ENCODE measurements at places on chromosomes 2 and 18.

GRCh38 chr18:64134044-64134747, 14.7 kb downstream of the LINC00305 start:
- no peak for DNase-seq

- no peak for DNase-seq
Measured at GRCh38 chr2:157178874-157179273, 78.6 kb upstream of the GALNT5 start.

DNA sequence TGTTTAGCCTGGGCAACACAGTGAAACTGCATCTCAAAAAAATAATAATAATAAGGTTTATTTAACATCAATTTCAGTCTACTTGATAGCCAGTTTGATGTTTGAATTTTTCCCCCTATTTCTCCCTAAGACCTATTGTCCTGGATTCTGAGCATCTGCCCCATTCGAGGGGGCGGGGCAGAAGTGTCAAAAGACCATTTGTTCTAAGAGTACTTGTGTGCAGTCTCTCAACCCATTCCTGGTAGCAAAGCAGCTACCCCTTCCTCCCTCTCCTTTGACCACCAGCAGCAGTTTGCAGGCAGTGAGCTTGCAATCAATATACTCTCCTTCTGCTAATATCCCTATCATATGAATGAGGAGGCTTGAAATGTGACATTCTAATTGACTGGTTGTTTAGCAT, 71.9 kb downstream of the VWC2L start:
- no peak for DNase-seq

DNA sequence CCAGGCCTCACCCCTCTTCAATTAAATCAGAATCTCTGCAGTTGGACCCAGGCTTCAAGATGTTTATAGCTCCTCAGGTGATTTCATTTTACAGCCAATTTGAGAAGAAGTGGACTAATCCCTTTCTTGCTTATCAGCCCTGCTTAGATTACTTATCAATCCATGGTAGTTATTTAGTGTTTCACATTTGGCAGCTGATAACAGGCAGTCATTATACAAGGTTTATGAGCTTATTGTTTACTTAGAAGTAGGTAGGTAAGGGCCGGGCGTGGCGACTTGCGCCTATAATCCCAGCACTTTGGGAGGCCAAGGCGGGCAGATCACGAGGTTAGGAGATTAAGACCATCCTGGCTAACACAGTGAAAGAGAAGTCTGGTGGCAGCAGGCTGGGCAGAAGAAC, 237.5 kb downstream of the CTNNA2 start:
- DNase-seq: no peak

DNA sequence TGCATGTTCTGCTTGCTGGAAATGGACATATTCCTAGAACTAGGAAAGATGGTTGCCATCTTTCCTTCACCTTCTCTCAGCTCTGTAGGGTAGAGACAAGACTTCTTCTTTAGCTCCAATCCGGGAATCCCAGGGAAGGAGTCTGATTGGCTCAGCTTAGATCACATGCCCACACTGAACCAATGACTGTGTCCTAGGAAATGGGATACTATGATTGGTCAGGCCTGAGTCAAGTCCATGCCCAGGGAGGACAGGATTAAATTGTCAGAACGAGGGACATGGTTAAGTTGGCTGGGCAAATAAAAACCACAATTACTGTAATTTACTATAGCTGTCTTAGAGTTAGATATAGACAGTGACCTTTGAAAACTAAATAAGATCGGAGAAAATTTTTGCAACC, 31.4 kb downstream of the SEMA4F start:
- DNase-seq: no peak

DNA sequence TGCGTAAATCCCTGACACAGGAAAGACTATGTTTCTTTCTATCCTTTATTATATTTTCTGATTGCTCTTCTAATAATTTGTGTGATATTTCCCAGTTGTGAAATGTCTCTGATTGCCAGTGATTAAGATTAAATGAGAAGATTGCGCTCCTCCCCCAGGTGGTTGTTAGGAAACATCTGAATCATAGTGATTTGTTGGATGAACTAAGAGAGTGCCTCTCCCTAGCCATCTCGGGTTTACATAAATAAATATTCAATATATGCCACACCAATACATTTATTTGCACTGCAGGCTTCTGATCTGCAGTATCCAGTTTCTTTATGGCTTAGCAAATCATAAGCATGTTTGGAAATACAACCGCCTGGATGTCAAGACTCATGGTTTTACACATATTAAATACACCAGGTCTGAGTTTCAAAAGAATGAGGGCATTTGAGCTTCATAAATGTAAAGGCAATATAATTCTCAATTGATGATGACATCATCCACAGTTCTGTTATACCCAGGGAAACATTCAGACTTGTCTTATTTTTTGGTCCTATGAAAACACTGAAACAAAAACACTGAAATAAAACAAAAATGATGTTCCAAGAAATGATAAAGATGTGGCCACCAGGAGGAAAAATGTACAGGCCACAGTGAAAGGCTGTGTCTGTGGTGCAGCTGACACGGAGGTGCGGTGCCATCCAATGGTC, 826.7 kb upstream of the ACVR2A start:
- DNase-seq: no peak

GRCh38 chr2:55109219-55109891, 59.1 kb upstream of the RTN4 start:
- no peak for DNase-seq

GRCh38 chr2:137910641-137911040, 53.6 kb upstream of the HNMT start:
- DNase-seq: no peak

DNA sequence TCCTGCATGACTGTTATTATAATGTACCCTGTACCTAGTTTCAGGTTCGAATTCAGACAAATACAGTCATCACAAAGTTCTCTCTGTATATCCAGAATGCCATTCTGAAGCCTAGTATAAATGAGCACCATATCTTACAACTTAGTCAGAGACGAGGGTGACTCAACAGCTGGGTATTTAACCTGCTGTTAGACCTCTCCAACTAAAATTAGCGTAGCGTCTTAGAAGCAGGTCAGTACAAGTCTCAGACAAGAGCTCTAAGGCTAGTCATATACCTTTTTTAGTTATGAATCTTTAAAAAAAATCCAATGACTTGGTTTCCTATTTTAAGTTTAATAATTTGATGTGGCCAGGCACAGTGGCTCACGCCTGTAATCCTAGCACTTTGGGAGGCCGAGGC, 74.1 kb downstream of the CABYR start:
- no peak for DNase-seq

GRCh38 chr2:237858294-237859081, 935 bp upstream of the RAMP1 start:
- peak; percentile 87 for DNase-seq

DNA sequence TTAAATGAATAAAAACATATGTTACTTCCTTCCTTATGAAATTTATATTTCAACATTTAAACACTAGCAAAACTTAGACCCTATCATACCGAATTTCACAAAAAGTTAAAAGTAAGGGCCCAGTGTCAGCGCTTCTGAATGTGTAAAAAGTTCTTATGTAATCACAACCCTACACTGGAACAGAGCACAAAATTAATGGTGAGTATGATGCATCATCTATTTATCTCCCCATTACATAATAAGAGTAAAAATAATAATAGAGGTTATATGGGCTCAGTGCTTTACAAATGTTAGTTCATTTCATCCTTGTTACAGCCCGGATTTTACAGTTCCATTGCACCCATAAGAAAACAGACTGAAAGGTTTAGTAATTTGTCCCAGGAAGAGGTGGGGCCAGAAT, 144.9 kb upstream of the POU3F3 start:
- DNase-seq: no peak

DNA sequence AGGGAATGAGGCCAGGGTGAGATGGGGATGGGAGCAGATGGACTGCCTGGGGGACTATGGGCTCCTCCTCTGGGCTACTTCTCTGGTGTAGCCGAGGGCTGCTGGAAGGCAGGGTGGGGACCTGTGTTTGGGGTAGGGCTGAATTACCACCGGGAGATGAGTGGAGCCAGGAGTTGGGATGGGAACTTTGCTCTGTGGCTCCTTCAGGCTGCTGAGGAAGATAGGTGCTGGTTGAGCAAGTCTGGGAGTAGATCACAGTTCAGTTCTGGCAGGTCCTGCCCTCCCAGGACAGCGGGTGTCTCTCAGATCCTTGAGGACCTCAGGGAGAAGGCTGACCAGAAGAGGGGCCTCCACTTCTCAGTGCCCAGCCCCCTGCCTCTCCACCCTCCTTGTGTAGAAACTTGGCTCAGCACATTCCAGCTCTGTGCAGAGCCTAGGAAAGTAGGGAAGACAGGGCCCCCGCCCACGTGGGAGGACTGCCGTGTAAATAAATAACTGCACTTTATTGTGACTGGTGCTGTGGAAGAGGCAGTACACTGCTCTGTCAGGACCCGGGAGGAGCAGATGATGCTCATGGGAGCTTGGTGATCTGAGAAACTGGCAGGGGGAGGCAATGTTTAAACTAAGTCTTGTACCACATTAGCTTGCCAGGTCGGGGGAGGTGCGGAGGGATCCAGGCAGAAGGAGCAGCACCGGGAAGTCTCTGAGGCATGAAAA, 15.3 kb downstream of the TET3 start:
- DNase-seq: no peak

GRCh38 chr2:192424243-192424642, 229.5 kb upstream of the TMEFF2 start:
- no peak for DNase-seq

DNA sequence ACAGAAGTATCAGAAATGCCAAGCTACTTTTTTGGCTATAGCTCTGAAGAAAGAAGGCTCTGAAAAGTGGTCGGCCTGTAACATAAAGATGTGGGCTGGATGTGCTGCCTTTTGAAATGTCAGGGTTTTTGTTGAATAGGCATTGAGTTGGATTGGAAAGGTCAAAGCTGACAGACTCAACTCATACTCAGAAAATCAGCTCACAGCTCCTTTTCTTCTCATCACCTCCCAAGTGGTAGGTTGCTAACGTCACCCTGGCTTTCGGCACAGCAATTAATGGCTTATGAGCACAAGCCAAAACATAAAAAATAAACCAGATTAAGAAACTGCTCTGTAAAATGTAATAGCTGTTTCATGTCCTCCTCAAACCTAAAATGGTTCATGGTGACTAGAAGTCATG, 68.3 kb downstream of the KCNF1 start:
- no peak for DNase-seq

DNA sequence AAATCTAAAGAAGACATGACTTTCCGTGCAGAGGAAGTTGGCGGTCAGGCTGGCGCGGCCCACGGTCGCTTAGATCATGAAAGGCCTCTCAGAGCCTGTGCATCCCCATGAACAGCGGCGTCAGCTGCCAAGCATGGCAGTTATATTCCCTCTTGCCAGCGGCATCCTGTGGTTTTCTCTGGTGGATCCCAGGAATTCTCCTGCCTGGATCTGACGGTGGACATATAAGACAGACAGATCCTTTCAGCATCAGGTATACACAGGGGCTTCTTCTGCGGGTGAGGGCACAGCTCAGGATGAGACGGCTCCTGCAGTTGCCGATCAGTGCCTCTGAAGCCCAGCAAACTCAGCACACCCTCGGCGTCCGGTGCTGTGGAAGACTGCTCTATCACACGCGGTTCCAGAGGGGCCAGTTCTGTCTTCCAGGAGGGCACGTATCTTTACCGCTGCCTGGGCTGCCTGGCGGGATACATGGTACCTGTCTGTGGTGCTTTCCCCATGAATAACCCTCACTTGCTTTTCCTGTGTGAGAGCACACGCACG, 157.8 kb downstream of the LDLRAD4 start:
- DNase-seq: peak; percentile 24

DNA sequence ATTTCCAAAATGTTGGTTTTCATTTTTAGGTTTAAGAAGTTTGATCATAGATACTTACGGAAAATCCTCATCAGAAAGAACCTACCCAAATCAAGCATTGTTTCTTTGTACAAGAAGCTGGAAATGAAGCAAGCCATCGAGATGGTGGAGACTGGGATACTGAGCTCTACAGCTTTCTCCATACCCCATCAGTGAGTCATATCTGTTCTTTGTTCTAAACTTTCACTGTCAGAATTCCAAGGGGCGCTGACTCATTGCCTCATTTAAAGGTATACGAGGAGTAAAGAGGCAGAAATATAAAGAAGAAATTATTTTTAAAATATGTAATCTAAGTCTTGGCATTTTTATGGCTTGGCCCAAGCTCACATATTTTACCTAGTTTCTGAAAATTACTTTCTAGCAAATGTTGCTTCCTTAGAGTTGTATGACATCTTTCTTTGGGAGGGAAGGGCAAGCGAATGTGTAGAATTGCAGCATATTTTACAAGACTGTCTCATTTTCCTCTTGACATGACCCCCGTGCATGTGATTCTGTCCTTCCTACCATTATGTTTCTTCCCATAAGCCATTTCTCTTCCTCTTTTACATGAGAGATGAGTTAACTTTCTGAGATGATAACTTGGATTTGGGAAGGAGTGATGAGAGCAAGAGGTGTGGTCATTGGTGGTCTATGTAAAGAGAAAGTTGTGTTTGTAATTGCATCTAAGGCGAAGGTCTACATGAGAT, 41.2 kb downstream of the SLC9A4 start:
- no peak for DNase-seq

DNA sequence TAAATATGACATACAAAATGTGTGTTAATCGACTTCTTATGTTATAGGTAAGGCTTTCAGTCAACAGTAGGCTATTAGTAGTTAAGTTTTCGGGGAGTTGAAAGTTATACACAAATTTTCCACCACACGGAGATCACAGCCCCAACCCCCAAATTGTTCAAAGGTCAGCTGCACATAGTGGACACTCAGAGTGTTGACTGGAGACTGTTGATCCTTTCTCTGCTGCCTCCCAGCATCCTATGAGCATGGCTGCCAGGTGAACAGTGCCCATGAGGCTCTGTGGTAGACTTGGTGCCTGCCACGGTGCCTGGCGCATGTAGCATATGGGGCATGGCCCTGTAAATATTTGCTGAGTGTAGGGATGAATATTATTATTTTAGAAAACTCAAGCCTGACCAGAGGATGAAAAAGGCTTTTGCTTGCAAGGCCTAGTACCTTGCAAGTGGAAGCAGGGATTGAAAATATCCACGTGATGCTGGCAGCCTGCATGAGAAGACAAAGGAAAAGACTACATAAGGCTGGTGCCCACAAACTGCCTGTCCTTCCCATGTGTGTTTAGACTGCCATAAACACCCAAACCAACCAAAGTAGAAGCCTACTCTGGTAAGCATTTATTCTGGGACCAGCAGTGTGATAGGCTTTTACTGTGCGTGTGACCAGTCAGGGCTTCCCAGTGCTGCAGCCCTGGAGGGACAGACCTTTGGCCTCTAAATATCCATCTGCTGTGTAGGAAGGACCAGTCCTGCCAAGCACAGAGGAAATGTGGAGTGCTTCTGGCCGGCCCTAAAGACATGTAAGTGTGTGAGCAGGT, 226.1 kb downstream of the LDLRAD4 start:
- DNase-seq: no peak

- DNase-seq: no peak
Measured at GRCh38 chr2:133197156-133197555, 371.1 kb downstream of the NCKAP5 start.

GRCh38 chr2:84281510-84281909, 177.6 kb downstream of the SUCLG1 start:
- DNase-seq: no peak

- DNase-seq: no peak
Measured at GRCh38 chr2:67256892-67257291, 140.2 kb upstream of the ETAA1 start.

GRCh38 chr2:120863661-120864320, 128.1 kb downstream of the GLI2 start:
- DNase-seq: no peak
